ENCODE measurements at places on chromosomes 4 and X.

GRCh38 chrX:125998432-125998831 is 167.7 kb downstream of the DCAF12L2 start:
- no peak for DNase-seq

GRCh38 chr4:37540486-37540885 is 145.7 kb downstream of the RELL1 start:
- DNase-seq, result no peak

DNA sequence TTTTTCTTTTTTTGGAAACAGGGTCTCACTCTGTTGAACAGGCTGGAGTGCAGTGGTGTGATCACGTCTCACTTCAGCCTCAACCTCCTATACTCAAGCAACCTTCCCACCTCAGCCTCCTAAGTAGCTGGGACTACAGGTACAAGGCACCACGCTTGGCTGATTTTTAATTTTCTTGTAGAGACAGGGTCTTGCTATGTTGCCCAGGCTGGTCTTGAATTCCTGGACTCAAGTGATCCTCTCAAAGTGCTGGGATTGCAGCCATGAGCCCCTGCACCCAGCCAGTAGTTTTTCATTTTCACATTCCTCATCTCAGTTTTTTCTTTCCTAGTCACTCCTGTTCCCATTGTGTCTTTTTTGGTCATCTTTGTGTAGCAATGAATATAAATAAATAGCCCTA is 11.1 kb downstream of the USO1 start:
- DNase-seq, result no peak

GRCh38 chr4:108168160-108168670 is 517 bp downstream of the LEF1 start:
- no peak for DNase-seq

DNA sequence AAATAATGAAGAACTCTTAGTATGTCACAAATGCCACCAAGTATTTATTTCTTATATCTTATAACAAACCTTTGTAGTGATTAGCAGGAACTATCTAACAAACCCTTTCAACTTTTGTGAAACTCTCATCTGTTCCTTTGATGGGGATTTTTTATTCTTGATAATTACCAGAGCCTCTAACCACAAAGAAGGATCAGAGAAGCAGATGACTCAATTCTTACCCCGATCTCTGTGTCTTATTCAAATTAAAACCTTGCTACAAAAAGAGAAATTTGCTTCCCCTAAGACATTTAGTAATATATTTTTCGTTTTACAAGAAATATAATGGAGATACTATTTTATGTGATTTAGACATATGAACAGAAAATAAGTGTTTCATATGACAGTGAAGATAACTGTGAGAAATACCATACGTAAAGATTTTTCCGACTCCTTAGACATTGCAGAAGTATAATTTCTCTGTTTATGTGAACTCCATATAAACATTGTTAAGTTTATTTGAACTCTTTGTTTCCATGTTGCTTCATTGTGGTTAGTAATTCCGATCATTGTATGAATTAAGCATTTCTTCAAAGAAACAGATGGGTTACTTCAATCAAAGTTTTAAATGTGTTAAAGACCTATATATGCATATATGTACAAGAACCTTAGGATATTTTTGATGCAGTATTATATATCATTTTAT is 205.4 kb downstream of the CFAP299 start:
- DNase-seq, result no peak

DNA sequence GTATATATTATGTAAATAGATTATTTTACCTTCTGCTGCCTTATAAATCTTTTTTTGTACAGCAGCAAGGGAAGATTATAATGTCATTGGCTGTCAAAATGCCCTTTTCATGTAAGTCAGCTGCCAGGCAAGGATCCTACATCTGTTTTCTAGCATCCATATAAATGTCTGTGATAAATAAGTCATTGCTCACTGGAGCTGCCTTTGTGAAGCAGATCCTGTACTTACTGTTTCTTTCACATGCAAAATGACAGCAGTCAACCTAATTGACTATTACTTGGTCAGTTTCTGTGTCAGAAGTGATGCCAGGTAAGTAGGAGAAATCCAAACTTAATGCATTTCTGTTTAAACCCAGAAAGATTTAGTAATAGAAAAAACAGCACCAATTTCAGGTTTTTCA is 620.7 kb downstream of the RPA4 start:
- no peak for DNase-seq
